ENCODE measurements at places on chromosomes 13 and 19.

DNA sequence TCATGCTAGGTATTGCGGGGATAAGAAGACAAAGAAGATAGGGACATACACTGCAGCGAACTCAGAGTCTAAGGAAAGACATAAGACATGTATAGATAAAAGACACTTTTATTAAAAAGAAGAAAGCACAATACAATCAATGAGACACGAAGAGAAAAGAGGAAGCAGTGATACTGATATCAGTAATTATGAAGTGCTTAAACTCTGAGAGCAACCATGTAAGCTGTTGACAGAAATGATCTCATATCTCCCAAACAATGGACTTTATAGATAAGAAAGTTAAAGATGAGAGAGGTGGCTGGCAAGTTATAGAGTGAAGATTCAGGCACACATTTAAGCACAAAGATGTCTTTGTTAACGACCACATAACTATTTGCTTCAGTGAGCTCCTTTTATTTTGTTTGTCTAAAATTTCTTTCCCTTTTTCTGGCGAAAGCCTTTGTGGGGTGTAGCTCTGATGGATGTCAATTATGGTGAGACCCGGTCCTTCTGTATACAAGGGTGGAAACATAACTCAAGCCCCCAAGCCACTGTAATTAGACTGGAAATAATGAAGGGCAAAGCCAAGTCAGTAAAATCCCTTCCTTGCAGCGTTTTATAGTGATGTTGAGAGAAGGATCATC is 818.0 kb upstream of the SLC10A2 start:
- no peak for DNase-seq

- DNase-seq, result no peak
These were observed 18.3 kb downstream of the MBD3L1 start for GRCh38 chr19:8850488-8850887.

GRCh38 chr13:33472446-33472845 is 186.9 kb upstream of the STARD13 start:
- DNase-seq, result no peak

DNA sequence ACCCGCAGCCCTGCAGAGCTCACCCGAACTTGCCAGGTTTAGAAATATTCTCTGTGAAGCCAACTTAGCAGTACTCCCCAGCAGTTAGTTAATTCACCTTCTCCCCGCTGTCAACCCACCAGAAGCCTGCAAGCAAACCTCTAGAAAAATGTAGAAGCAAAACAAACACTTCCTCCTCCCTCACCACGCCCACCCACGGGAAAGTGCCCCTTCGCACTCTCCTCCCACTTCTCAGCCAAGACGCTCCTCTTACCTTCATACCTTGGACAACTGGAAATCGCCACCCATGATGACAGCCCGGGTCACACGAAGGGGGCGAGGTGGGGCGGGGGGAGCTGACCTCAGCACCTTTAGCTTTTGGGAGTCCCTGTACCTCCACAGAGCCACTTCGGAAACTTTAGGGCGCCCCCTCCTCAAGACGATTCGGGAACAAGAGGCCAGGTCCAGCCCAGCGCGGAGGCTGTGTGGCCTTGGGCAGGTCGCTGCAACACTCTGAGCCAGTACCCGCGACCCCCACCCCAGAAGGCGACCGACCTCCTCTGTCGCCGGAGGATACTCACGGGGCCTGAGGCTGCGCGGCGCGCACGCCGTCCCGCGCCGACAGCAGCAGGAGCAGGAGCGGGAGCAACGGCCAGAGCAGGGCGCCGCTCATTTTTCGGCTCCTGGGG is 485 bp downstream of the CPAMD8 start:
- no peak for DNase-seq

- no peak for DNase-seq
These were observed 431 bp downstream of the GYS1 start for GRCh38 chr19:48992581-48993174.

GRCh38 chr13:34085204-34085603 is 267.3 kb downstream of the RFC3 start:
- no peak for DNase-seq

- DNase-seq, result no peak
These were observed 129.2 kb upstream of the PEG3 start for GRCh38 chr19:56969759-56970178.

- no peak for DNase-seq
These were observed 7.3 kb upstream of the SBK3 start for GRCh38 chr19:55552620-55553019.

GRCh38 chr13:26021516-26021915 is 30.3 kb downstream of the SHISA2 start:
- DNase-seq, result no peak

DNA sequence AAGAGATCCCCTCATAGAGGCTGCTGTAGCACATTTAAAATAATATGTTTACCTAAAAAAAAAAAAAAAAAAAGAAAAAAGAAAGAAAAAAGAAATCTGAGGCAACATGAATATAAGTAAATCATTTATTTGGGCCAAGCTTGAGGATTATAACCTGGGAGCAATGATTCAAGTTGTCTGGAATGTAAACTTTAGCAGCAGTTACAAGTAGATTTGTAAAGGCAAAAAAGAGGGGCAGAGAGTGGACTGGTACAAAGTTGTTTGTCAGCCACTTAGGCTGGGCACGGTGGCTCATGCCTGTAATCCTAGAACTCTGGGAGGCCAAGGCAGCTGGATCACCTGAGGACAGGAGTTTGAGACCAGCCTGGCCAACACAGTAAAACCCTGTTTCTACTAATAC is 11.3 kb downstream of the ZNF43 start:
- no peak for DNase-seq

DNA sequence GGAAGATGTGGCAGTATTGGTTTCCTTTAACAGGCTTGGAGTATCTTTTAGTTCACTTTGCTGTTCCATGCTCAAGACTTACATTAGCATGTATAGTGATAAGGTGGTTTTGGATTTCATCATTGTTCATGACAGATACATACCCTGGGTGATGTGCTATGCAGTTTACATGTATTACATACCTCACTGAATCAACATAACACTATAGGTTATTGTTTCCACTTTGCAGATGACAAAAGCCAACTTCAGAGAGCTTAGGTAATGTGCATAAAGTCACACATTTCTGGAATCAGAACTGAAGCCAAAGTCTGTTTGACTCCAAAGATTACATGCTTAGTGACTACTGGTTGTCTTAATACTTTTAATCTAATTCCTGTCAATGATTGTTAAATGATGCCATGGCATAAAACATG is 7.1 kb downstream of the COMMD6 start:
- DNase-seq, result no peak

GRCh38 chr19:41161903-41162302 is 31.1 kb upstream of the CYP2S1 start:
- DNase-seq, result no peak

- no peak for DNase-seq
These were observed 812.7 kb upstream of the MIR17HG start for GRCh38 chr13:90534617-90535370.

GRCh38 chr19:12670159-12670928 is 3.7 kb downstream of the WDR83 start:
- DNase-seq, result no peak

GRCh38 chr13:100828226-100828625 is 153.6 kb upstream of the TMTC4 start:
- DNase-seq, result no peak

- no peak for DNase-seq
These were observed 2.3 kb upstream of the ZNRF4 start for GRCh38 chr19:5452594-5453565.

DNA sequence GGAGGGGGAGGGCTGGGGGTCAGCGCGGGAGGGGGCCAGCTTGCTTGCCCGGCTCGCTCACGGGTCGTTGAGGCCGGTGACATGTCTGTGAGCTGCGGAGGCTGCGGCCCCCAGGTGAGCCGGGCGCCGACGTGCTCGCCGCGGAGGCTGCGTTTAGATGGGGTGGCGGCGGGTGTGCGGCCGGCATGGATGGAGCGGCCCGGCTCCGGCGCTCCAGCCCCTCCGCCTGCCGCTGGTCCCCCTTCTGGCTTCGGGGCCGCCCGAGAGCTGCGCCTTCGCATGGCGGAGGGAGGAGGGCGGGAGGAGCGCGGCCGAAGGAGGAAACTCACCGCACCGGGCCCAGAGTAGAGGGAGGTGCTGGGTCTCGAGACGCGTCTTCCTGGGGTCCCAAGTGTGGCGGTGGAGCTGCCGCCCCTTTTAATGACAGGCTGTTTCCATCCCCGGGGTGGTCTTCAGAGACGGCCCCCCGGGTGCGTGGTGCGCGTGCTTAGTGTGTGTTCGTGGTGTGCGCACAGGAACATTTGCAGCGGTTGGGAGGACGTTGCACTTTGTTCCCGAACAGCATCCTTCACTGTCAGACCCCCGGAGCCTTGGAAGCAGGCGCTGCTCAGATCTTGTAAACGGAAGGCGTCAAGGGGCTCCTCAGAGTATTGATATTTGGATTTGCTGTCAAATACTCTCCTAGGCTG is at the start of gene AKAP11:
Gene AKAP11 (plus strand): TSS at position 38 of the 689 bp plus-strand sequence. CDS start 14,197 bp downstream, outside the sequence.
- peak; percentile 23 for DNase-seq

- no peak for DNase-seq
These were observed 598.1 kb downstream of the UQCRFS1 start for GRCh38 chr19:28614634-28615545.

- DNase-seq, result no peak
These were observed 173.2 kb downstream of the FLT1 start for GRCh38 chr13:28321756-28322155.

DNA sequence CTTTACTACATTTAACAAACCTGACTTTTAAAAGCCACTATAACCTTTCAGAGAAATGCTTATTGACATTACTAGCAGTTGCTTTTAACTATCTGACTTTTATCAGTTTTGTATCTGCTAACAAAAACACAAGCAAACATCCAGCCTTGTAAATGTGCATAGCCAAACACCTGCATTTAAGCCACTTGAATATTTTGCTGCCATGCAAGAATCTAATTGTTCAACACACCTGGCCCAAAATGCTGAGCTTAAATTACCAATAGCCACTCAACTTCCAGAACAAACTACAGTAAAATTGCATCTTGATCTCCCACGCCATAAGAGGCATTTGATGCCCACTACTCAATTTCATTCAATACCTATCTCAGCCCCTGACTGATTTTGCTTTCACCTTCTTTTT is 9.3 kb downstream of the ZIC5 start:
- DNase-seq, result no peak

- DNase-seq, result no peak
These were observed 141.9 kb downstream of the SLC7A1 start for GRCh38 chr13:29453617-29454011.

DNA sequence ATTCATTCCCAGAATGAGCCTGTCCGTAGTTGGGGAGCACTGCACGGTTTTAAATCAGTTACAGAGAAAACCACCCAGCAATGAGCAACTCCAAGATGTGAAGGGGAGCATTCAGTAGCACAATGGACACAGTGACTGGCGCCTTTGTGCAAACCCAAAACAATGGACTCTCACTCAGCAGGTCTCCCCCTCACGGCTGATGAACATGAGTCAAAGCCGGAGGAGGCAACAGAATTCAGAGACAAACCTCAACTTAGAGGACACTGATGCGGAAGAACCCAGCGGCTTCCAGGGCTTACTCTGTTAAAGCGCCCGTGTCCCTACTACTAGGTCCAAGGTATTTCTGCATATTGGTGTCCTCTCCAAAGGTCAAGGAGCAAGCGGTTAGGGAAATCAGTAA is 17.7 kb downstream of the PLEKHF1 start:
- no peak for DNase-seq

DNA sequence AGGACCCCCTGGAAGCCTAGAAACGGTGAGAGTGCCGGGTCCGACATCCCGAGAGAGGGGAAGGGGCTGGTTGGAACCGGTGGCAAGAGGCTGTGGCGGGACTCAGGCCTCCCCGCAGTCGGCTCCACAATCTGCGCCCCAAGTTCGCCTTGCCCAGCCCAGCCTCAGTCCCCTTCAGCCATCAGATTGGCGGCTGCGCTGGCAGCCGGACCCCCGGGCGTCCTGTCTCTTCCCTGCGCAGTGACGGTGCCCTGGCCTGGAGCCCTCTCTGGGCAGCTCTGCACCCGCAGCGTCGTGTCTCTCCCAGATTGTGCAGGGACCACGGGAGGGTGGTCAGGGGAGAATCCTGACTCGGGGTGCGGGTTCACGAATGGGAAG is 315 bp downstream of the ZNF492 start:
- no peak for DNase-seq

GRCh38 chr19:19634516-19635312 is 6.7 kb upstream of the LPAR2 start:
- DNase-seq, result no peak

DNA sequence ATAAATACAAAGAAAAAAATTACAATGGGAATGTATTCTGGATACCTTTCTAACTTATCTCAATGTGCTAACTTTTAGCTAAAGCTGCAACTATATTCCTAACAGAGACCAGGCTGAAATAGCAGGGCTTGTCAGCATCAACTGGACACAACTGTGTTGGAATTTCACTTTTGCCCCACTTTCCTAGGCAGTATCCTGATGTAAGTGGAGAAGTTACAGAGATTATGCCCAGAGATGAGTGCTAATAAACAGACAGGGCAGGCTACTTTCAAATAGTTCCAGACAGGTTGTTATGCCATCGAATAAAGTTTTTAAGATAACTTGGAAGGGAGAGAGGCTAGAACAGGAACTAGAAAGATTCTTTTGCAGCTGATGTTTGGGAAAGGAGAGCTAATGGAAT is 201.9 kb downstream of the KCTD12 start:
- DNase-seq, result no peak

DNA sequence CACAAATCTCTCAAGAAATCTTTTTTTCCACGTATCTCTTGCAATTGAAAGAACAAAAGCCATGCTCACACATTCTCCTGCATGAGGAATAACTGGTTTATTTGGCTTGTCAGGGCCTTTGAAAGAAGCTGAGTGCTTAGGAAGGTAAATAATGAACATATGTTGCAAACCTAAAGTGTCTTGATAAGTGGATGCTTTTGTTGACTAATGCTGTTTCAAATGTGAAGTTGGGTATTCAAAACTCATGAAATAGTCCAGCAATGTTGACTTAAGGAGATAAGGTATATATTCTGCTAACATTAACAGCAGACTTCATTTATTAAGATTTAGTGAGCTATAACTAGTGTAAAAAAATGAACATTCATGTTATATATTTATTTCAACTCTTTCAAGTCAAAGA is 1792.7 kb upstream of the MIR17HG start:
- DNase-seq, result no peak

DNA sequence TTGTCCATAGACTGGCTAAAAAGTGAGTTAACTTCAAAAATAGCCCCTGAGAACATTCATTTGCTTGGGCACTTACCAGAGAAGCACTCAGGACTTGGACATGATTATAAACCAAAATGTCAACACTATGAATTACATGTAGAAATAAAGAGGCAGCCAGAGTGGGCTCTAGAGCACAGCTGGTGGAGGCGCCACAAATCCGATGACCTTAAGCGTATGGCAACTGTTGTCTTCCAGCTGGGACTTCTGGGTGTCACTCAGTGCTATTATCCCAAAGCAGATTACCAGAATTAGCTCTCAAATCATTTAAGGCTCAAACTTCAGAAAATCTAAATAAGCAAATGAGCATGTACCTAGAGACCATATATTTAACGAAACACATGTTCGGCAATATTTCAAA is 1255.5 kb upstream of the SLC10A2 start:
- DNase-seq, result no peak

- no peak for DNase-seq
These were observed 471 bp downstream of the DACH1 start for GRCh38 chr13:71866335-71867130.

- DNase-seq, result no peak
These were observed 3.6 kb upstream of the ADAMTSL5 start for GRCh38 chr19:1516395-1516753.

- DNase-seq, result no peak
These were observed 7.2 kb downstream of the AXL start for GRCh38 chr19:41226053-41226873.

GRCh38 chr13:73058432-73058735 is 421 bp upstream of the KLF5 start:
- DNase-seq, result no peak

All from stimulated activated CD8-positive, alpha-beta memory T cell treated with anti-CD3 and anti-CD28 coated beads, Interleukin-7, amount 100 ng/mL, for 1 hour (primary cell).